ENCODE measurements at places on chromosomes 13 and 19. TPM values are rescaled to one million over a fixed set of nuclear protein-coding genes. Genes with fewer than 3 reads are reported as not detected.

GRCh38 chr19:37988758-37989635 is 82.0 kb downstream of the SIPA1L3 start:
- no peak for DNase-seq

DNA sequence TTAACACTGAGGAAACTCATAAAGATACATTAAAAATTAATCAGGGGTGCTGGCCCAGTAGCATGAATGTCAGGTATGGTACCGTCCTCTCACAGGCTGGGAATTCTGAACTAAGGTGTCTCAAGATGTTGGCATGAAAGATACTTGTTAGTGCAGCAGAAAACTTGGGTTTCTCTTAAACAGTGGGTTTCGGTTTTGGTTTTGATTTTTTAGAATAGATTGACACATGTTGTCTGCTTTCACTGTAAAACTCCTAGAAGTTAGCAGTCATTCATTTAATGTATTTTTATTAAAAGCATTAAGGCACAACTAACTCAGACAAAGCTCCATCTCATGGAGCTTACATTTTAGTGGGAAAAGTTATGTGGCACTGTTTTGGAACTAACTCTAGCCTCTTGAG is 3.5 kb upstream of the OBI1 start:
- no peak for DNase-seq

GRCh38 chr19:51702103-51702824 is 9.1 kb downstream of the SPACA6 start:
- peak; percentile 84 for DNase-seq

- no peak for DNase-seq
These were observed 483.3 kb upstream of the SPRY2 start for GRCh38 chr13:80824229-80824628.

- no peak for DNase-seq
These were observed 50.4 kb downstream of the RASA3 start for GRCh38 chr13:114081761-114082681.

- DNase-seq, result peak; percentile 91
These were observed 1.0 kb downstream of the REX1BD start for GRCh38 chr19:18589380-18590272.

GRCh38 chr13:24670174-24670573 is 10.0 kb upstream of the ATP12A start:
- no peak for DNase-seq

GRCh38 chr13:36601186-36601585 is 72.6 kb upstream of the SERTM1 start:
- no peak for DNase-seq

DNA sequence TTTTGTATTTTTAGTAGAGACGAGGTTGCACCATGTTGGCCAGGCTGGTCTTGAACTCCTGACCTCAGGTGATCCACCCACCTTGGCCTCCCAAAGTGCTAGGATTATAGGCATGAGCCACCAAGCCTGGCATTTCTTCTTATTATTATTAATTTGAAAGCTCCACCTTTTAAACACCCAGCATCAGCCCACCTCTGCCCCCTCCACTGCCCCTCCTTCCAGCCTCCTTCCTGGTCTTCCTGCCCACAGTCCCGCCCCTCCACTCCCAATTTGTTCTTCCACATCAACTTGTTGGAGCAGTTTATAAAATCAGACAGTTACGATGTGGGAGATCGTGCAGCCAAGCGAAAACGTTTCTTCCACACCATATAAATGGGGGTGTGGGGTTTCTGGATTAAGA is 7.8 kb upstream of the CLIP3 start:
- DNase-seq, result no peak

DNA sequence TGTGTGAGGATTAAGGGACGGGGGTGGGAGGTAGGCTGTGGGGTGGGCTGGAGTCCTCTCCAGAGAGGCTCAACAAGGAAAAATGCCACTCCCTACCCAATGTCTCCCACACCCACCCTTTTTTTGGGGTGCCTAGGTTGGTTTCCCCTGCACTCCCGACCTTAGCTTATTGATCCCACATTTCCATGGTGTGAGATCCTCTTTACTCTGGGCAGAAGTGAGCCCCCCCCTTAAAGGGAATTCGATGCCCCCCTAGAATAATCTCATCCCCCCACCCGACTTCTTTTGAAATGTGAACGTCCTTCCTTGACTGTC is 5.5 kb downstream of the FOSB start:
- peak; percentile 36 for DNase-seq

- DNase-seq, result peak; percentile 24
These were observed 186.2 kb upstream of the PCDH9 start for GRCh38 chr13:67416047-67416925.

DNA sequence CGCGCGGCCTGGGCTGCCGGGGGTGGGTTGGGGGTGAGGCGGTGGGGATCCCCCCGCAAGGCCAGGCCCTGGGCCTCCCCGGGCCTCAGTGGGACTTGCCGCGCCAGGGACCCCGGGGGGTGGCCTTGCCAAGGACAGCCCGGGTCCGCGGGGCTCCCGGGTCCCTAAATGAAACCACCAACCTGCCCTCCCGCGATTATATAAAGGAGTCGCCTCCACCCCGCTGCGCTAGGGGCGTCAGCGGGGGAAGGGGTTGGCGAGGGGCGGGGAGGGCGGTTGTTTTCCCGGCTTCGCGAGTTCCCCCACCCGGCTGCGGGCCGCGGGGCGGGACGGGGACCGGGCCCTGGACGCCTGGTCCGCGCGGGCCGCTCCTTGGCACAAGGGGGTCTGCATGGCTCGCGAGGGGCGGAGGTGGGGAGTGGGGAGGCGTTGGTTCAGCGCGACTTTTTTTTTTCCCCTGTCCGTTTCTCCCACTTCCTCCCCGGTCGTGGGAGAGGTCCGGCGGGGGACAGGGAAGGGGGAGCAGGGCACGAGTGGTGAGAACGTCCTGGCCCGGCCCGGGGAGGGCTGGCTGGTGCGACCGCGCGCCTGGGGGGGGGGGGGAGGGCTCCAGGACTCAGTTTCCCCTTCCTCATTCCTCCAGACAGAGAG is 822 bp upstream of the ZBTB7A start:
- DNase-seq, result peak; percentile 36

DNA sequence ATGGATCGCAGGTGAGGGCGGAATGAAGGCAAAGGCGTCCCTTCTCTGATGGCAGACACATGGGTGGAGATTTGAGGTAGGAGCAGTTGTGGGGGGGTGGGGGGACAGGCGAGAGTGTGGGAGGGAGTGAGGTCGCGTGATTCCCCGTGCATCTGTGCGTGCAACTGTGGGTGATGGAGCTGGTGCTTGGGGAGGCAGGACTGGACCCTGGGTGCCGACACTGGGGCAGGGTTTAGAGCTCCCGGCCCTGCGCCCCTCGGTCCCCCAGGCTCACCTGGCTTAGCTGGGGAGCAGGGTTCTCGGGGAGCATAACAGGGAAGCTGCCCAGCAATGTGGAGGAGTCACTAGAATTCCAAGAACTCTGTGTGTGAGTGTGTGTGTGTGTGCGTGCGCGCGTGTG is 3.4 kb downstream of the TMPRSS9 start:
- DNase-seq, result no peak

DNA sequence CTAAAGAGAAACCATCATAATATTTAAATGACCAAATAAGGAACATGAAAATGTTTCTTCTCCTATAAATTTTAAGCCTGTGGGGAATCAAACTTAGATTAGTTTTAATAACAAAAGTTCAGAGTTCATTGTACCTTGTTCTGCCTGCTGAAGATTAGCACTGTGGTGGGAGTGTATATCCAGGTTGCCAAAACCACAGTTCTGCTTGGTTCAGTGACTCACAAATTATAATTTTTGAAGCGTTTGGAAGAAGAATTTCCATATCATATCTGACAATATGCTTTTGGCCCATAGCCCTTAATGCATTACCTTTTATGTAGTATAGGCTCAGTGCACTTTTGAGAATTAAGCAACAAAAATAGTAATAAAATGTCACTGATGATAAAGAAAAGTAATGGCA is 545.2 kb downstream of the GPC6 start:
- DNase-seq, result peak; percentile 17

GRCh38 chr19:19775891-19776205 is 42.9 kb upstream of the ZNF14 start:
- DNase-seq, result no peak

DNA sequence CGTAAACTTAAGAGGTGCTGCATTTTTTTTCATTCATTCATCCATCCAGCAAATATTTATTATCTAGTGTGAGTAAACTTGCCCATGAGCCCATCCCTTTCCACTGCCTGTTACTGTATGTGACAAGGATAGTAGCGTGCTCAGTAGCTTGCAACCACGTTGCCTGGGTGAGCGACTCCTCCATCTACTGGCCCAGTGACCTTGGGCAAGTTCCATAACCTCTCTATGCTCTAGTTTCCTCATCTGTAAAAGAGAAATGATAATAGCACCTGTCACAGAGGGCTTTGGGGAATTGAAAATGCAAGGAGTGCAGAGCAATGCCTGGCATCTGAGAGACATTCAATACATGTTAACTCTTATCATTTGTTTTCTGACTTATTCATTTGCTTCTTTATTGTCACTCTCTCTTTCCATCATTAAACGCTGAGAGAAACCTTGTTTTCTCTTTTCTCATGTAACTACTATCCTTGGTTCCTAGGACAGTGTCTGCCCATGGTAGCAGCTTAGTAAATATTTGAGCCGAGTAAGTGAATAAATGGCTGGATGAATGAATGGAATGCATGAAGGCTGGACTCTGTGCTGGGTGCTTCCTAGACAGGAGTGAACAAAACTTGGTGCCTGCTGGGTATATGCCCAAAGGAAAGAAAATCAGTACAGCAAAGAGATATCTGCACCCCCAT is 19.9 kb downstream of the LRCH1 start:
- no peak for DNase-seq

- no peak for DNase-seq
These were observed 864.9 kb upstream of the PCDH20 start for GRCh38 chr13:62280590-62280989.

DNA sequence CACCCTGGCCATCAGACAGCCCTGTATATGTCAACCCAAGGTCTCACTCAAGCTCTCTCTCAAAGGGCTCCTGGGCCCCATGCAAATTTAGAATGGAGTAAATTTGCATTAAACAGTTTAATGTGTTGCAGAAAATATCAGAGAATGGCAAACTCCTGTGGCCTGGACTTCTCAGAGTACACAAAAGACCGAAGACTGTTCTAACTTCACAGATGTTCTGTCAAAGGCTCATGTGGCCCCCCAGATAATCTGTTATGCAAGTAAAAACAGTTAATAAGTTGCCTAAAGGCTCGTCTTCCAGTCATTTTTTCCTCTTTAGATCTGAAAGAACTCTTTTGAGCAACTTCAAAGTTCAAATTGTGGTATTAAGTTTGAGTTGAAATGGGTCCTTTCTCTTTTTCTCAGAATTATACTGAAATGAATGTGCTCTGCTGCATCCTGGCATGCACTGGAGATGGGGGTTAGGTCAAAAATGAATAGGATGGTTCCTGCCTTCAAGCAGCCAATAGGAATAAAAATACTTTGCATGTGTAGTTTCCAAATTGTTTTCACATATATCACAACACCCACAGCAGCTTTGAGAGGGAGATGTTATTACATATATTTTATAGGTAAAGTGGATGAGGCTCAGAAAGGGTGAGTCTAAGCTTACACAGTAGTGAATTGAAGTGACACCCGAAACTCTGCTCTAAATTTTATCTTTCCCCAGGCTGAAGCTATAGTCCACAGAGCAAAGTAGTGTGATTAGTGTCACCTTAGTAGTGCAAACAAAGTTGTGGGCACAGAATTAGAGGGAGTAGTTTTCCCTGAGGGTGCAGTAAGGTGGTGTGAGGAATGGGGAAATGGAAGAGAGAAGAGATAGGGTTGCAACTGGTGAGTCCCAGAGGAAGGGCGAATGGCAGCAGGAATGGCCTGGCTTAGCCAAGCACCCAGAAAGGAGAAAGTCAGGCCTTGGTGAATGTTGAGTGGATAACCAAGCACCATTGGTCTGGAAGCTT is 205.0 kb upstream of the RFC3 start:
- no peak for DNase-seq

- DNase-seq, result peak; percentile 33
These were observed 12.9 kb downstream of the DPF1 start for GRCh38 chr19:38211151-38211591.

DNA sequence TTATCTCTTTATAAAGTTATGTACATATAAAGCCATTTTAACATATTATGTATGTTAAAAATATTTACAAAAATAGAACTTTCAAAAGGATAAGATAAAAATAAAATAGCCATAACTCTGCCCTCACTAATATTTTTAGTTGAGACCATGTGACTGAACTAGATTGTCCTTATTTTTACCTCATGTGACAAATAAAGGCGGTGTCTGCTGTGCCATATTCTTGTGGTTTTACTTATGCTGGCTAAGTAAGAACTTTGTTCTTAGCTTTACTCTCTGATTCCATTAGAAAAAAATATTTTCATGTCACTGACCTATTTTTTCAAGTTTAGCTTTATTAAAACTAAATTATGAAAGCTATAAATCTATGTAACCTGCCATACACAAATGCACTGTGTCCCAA is 135.6 kb upstream of the TSC22D1 start:
- no peak for DNase-seq

DNA sequence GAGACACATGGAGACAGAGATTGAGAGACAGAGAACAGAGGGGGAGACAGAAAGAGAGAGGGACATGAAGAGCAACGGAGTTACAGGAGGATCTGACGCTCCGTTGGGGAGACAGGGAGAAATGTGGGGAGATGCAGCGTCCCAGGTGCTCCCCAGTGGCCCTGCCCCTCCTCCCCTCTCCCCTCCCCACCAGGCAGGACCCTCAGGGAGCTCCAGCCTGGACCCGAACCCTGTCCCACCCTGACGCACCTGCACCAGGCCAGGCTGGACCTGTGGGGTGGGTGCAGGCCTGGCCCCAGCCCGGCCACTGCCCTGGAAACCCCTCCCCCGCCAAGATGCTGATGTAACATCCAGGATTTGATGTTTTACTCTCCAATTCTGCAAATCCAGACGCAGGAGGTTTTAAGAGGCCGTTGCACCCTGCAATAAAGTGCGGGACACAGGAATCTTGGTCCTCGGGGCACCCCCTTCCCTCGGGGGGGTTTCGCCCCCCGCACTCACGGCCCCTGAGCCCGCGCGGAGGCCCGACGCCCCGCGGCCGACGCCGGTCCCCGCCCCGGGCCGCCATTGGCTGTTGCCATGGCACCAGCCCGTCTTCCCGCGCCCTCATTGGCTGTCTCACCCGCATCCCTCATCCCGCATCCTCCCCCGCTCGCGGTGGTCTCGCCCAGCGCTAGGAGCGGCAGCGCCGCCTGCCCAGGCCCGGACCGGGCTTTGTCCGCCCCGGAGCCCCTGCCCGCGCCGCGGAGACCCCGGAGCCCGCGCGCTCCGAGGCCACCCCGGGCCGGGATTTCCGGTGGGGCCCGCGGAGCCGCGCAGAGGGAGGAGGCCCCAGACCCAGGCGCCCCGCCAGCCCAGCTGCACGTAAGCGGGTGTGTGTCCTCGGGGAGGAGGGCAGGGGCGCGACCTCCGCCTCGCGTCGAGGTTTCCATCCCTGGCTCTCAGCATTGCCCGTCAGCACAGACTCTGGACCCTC is at the start of gene APC2:
Gene APC2, plus strand, starts transcription at position 655 of the 976 bp plus-strand sequence. CDS start 2,881 bp downstream, outside the sequence.
- DNase-seq, result peak; percentile 69

LHB gene
- not detected for total RNA-seq

ZNF440 gene
- 4.2 TPM for total RNA-seq

RPL13A gene
- total RNA-seq, result 2,272 TPM

DNAAF3 gene
- 0.25 TPM for total RNA-seq

ZNF585A gene
- total RNA-seq, result 25.7 TPM

ZNF528 gene
- total RNA-seq, result 14.9 TPM

ZNF865 gene
- total RNA-seq, result 1.3 TPM

ZIK1 gene
- total RNA-seq, result 5.3 TPM

Data from GM23248 (cell line).